Right kidney (tissue), 9 donors: ENCODE measurements at places on chromosomes 3 and 15.
A peak's percentile ranks its signal among the peaks of the same experiment; 100 is the strongest.

DNA sequence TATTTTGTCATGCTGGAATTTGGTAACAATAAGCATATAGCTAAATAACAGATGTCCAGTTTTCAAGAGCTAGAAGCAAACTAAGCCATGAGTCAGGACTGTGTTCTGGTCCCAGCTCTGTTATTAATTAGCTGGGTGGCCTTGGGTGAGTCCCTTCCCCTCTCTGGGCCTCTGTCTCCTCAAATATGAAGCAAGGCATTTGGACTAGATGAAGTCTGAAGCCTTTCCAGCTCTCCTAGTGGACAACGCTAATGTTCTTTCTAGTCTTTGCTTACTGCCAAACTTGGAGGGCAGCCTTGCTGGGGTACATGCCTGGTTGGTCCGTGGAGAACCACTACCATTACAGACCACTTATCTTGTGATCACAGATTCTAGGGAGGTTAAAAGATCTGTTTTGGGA is 127.6 kb downstream of the DUT start:
- DNase-seq: no peak

- no peak for DNase-seq
These were observed 57.8 kb upstream of the NUDT16 start for GRCh38 chr3:131323792-131324191.

DNA sequence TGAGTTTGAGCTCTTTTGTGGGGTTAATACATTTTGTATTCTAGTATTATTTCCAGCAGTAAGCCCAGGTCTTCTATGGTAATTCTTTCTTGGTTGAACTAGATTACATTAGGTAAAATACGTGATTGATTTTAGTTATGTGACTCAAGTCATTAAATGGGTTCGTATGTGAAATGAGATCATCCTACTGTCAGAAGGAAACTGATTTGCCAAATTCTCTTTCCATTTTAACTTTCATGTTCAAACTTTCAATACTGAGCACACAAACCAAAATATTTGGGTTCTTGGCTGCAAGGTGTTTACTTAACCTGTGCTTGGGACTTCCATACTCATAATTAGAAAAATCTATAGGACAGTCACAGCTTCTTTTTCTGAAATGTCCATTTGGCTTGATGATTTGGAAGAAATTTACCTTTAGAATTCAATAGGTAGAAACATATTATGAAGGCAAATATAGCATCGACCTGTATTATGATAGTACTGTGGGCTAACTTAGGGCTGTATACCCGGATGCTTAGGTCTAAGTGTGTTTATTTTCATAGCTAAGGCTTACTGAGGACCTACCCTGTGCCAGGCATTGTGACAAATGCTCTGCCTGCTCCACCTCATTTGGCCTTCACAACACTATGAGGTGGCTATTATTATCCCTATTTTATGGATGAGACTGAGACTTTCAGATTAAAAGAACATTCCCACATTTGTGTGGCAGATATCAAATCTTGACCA is 631.8 kb upstream of the GRM7 start:
- no peak for DNase-seq

GRCh38 chr3:16183082-16183481 is 8.6 kb downstream of the GALNT15 start:
- DNase-seq: no peak

DNA sequence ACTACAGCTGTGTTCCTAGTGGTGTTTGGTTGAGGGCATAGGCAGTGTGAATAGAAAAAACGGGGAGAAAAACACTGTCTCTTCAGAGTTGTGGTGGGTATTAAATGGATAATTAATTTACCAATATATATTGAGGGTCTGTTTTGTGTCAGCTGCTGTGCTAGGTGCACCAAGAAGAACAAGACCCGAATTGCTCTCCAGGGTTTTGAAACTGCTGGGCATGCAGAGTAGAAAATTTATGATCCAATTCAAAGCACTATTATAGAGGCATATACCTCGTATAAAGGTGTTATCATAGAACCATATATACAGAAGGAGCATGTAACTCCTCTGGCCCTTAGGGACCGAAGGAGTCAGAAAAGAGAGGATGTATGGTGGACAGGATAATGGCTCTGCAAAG is 1.6 kb upstream of the NMD3 start:
- DNase-seq: no peak

DNA sequence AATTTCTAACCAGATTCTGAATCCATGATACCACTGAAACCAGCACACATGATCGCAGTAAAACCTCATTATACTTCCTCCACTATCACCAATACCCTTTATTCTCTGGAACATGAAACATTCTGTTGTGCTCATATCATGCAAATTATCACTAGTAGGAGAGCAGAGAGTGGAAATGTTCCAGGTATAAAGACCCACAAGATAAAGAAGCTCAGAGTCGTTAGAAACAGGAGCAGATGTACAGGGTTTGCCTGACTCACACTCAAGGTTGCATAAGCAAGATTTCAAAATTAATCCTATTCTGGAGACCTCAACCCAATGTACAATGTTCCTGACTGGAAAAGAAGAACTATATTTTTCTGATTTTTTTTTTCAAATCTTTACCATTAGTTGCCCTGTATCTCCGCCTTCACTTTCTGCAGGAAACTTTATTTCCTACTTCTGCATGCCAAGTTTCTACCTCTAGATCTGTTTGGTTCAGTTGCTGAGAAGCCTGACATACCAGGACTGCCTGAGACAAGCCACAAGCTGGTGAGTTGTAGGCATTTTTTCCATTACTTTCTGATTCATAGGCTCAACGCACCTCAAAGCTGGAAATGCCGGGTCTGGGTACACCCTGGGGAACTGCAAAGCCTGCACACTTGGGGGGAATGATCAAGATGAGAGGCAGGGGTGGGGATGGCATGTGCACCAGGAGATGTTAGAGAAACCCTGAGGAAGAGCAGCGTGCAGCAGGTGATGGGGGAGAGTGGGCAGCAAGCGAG is at the start of gene CCR2:
Gene CCR2, plus strand, starts transcription at position 465 of the 764 bp plus-strand sequence. CDS start 3,417 bp downstream, outside the sequence.
- no peak for DNase-seq

- DNase-seq: peak; percentile 15
These were observed 371.5 kb upstream of the GOLIM4 start for GRCh38 chr3:168467115-168467714.

DNA sequence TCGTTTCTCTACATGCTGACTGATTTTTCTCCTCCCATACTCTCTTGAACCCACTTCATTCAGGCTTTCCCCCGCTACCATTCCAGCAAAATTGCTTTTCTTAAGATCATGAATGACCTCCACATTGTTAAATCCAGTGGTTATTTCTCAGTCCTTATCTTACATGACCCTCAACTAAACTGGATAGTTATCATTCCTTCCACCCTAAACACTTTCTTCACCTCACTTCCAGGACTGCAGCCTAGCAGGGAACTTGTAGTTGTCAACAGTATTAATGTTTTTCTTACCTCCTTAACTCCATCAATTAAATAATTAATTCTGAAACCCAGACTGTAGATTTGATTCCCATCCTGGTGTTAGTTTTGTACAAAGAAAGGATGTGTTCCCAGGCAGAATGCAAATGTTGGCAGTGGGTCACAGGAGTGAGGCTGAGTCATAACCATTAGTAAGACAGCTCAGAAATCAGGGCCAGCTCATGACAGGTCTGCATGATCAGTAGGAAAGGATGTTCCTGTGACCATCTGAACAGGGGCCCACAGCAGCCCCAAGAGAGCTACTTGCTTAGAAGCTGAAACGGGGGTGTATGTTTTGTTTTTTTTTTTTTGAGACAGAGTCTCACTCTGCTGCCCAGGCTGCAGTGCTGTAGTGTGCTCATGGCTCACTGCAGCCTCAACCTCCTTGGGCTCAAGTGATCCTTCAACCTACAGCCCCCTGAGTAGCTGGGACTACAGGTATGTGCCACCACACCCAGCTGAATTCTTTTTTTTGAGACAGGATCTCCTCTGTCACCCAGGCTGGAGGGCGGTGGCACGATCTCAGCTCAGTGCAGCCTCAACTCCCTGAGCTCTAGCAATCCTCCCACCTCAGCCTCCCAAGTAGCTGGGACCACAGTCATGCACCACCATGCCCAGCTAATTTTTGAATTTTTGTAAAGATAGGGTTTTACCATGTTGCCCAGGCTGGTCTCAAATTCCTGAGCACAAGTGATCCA is 9.1 kb downstream of the BCL2L10 start:
- no peak for DNase-seq

GRCh38 chr3:152817400-152817799 is 17.5 kb upstream of the P2RY1 start:
- no peak for DNase-seq

DNA sequence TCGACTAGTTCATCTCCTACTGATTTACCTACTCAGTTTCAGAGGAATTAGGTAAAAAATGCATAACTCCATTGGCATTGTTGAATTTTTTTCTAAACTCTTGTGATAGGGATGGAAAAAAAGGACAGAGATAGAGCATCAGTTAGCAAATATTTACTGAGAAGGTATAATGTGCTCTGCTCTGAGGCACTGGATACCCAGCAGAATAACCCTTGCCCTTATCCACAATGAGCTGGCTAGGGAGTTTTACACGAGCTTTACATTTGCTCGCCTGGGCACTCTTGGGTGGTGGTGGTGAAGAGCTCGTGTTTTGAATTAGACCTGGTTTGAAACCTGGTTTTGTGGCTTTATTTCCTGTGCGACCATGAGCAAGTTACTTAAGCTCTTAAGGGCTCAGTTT is 149.6 kb downstream of the RORA start:
- no peak for DNase-seq

GRCh38 chr15:47184908-47185801 is 532.1 kb upstream of the SEMA6D start:
- peak; percentile 78 for DNase-seq

DNA sequence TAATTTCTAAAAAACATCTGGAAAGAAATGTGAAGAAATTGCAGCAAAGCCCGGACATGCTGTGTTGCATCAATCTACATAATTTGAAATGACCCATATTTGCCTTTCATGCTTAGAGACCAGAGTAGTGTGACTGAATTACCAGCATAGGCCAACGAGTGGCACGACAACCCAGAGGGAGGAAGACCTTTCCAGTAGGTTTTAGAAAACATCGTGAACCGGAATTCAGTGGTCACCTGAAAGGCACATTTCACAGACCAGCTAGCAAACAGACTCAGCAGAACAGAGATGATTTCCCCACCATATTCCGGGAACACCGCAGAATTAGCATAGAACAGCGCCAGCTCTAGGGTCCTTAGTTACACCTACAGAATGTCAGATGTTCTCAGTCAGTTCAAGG is 620.0 kb upstream of the ZNF385D start:
- no peak for DNase-seq

DNA sequence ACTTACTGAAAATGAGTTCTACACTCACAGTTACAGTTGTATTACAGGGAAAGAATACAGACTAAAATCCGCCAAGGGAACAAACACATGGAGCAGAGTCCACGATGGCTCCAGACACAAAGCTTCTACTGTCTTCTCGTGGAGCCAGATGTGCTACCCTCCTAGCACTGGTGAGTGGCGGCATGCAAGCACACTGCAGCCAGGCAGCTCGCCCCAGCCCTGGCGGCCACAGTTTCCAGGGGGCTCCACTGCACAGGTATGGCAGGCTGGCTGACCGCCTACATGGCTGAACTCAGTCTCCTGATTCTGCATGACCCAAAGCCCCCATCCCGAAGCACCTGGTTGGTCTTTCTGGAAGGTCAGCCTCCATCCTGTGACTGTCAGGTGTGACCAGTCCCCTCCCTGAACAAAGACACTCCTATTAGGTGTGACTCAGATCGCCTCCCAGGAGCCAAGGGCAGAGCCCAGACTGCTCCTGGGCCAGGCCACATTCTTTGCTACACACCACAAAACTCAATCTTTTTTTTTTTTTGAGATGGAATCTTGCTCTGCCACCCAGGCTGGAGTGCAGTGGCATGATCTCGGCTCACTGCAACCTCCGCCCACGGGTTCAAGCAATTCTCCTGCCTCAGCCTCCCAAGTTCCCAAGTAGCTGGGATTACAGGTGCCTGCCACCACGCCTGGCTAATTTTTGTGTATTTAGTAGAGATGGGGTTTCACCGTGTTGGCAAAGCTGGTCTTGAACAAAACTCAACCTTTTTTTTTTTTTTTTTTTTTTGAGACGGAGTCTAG is 51.5 kb downstream of the CFAP92 start:
- DNase-seq: no peak

DNA sequence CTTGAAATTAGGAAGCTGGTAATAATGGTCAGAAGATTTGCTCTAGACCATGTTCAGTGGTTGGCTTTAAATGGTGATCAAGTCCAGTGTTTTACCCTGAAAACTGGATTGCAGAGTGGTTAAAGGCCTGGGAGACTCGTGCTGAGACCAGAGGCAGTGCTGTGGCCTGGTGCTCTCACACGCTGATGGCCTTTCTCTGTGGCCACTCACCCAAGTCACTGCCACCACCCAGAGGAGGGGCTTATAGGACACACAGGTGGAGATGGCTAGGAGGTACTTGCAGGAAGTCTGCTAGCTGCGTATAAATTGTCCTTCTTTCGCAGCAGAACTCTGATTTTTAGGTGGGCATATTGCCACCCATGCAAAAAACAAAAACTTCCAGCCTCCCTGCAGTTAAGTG is 6.2 kb upstream of the EHD4 start:
- DNase-seq: no peak

- no peak for DNase-seq
These were observed 54.7 kb downstream of the IGF2BP2 start for GRCh38 chr3:185770109-185770508.

GRCh38 chr3:167602041-167602440 is 51.7 kb downstream of the WDR49 start:
- DNase-seq: no peak

DNA sequence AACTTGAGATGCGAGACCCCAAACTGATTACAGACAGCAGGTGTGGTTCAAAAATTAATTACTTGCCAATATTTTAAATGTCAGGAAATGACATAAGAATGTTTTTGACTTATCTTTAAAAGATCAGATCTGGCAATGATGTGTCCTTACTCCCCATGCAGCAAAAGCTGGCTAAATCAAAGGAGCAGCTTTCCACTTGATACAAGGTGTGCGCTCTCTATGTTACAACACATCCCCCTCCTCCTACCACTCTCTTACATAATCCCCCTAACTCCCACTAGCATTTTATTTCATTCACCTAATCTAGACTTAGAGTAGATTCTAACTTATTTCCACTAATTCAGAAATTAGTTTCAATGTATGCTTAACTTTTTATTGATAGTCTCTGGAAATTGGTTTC is 609.0 kb downstream of the GRM7 start:
- DNase-seq: no peak
